ENCODE measurements at places on chromosomes 3 and 15.

DNA sequence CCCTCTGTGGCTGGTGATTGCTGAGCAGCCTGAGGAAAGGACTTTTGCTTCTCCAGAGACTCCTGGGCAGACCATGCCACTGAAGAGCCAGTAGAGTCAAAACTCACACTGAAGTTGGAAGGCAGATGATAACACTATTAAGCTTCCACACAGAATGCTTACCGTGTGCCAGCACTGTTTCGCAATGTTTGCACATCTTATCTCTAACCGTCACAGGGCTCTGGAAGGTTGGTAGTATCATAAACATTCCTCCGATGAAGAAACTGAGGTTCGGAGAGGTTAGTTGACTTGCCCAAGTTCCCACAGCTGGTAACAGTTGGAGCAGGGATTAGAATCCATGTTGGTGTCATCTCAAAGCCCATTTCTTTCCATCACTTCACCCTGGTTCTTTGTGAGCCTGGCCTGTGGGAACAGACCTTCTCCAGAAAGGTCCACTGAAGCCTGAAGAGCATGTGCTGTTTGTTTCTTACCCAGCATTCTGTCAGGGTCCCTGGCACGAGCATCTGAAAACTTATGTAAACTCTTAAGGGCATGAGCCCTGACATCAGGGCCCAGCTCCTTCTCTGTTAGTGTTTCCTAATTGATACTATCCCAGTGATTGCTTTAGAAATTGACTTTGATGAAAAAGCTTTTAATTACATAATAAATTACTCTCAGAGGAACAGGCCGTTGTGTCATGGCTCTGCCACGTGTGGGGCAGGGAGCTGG is 77.0 kb upstream of the PRR23C start:
- DNase-seq: no peak

GRCh38 chr3:52777127-52777958 is at the start of gene ITIH1:
ITIH1 (plus strand) TSS chr3:52777599; CDS start chr3:52777616, 17 bp downstream.
- DNase-seq: no peak

DNA sequence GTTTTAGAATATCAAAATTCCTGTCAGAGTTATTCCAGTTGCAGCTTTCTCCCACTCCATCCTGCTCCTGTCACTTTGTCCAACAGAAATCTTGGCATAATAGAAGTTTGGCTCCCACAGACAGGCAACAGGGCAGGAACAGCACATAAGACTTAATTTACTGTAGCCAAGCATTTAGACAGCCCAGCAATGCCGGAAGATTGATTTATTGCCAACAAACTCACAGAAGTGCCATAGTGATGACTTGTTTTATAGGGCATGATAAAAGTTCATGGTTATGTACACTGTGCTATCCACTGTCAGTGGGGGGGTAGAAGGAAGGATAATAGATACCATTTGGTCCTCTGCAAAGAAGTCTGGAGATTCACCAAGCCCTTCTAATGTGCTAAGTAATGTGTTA is 98.3 kb upstream of the CBLB start:
- DNase-seq: no peak

DNA sequence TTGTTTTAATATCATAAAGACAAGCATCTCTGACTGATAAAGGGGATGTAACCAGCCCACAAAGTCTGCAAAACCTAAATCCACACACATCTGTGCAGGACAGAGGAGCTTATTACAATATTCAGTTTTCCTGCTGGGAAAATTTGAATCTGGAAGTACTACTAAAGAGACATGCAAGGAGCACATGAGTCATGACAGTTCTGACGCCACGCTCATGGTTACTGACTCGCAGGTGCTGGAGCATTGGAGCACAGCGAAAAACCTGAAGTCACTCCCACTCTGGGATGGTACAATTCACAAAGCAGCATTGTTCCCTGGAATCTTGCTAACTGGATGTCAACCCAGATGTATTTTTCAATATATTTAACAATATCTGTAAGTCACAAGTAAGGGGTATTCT is 7.6 kb upstream of the ISL2 start:
- DNase-seq: no peak

Data from kidney capillary endothelial cell (primary cell).